ENCODE measurements at places on chromosomes 16 and 17. TPM values are rescaled to one million over a fixed set of nuclear protein-coding genes. Genes with fewer than 3 reads are reported as not detected.

ZSCAN10 gene
- total RNA-seq = not detected

USP6 gene
- under 0.01 TPM for total RNA-seq

DNA sequence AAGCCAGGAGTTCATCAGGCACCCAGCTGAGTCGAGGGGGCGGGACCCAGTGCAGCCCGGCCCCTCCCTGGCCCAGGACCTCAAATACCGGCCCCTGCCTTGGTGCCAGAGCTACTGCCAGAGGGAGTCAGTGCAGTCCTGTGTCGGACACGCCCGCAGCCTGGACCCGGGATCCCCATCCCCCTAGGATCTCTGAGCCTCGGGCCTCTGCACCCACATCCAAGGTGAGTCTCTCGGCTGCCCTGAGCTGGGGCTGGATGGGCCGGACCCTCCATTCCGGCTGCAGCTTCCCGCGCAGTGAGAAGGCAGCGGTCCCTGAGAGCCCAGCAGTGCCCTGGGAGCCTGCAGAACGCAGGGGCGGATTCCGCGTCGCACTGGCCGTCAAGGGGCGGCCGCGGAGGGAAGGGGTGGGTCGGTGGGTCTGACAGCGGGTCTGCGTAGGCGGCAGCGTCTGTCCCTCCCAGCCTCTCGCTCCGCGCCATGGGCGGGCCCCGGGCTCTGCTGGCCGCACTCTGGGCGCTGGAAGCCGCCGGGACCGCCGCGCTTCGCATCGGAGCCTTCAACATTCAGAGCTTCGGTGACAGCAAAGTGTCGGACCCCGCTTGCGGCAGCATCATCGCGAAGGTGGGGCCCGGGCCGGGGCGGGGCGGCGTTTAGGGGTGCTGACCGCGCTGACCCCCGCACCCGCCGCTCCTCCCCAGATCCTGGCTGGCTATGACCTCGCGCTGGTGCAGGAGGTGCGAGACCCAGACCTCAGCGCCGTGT, at the start of gene DNASE1L2:
TSS of gene DNASE1L2 (plus strand) at position 108 of the 765 bp plus-strand sequence. CDS start at position 481, 373 bp downstream.
- no peak for DNase-seq

- no peak for DNase-seq
Observed at GRCh38 chr16:29784901-29785500, 5.5 kb upstream of the KIF22 start.

GRCh38 chr17:60618854-60619526, 19.0 kb downstream of the PPM1D start:
- DNase-seq = no peak
